ENCODE measurements at places on chromosomes 4 and X.

GRCh38 chrX:2707334-2707760 is 16.3 kb downstream of the CD99 start:
- DNase-seq: no peak

DNA sequence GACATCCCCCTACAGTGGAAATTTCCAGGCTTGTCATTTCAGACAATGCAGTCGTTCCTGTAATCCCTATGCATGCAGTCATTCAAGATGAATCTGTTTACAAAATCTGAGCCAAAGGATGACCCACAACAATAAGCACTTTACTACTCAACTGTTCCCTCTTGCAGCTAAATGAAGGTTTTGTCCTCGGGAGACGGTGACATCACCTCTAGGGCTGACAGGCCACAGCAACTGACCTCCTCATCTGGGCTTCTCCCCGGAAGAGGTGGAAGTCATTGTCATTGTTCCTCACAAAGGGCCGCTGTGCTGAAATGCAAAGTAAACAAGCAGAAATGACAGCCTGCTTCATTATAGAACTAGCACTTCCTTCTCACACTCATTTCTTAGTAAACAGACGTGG is 29.2 kb downstream of the CLRN2 start:
- DNase-seq: no peak

DNA sequence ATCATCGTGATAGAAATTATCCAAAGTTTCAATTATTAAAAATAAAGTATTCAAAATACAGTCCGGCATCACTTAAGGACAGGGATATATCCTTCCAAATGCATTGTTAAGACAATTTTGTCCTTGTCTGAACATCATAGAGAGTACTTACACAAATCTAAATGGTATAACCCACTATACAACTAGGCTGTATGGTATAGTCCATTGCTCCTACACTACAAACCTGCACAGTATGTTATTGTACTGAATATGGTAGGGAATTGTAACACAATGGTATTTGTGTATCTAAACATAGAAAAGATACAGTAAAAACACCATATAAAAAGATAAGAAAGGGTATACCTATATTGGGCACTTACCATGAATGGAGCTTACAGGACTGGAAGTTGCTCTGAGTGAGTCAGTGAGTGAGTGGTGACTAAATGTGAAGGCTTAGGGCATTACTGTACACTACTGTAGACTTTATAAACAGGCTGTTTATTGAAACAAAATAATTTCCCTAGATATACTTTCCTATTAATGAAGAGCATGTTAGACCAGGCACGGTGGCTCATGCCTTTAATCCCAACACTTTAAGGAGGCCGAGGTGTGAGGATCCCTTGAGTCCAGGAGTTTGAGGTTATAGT is 44.8 kb upstream of the PTPN13 start:
- no peak for DNase-seq

DNA sequence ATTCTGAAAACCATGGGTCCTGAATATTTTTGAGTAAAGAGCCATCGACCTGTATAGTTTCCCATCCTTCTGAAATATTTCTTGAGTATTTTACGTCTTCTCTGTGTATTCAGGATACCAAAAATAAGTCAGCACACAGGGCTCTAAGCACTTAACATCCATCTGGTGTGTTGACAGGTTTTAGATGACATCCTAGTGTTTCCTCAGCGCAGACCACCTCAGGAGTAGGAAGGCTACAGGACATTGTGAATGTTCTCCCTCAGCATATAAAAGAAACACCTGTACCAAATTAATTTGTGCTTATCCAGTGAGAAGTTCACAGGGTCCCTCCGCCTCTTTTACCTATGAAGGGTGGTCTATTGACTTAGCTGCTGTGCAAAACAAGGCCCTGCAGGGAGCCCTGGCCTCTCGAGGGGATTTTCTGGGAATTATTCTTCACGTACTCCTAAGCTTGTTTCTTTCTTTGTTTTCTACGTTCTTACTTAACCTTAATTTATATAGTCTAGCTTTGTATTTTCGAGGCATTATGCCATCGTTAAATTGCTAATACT is 241.8 kb downstream of the FBXO8 start:
- no peak for DNase-seq

GRCh38 chrX:136755411-136755810 is 25.3 kb downstream of the ARHGEF6 start:
- no peak for DNase-seq

- peak; percentile 91 for DNase-seq
Observed at GRCh38 chrX:130268449-130269170, at the start of gene ZNF280C. Gene ZNF280C (minus strand): TSS chrX:130268899. CDS start chrX:130260449, 8,450 bp downstream.

Data from NCI-H2171 treated with DMSO at 0.1 percent for 48 hours (cell line).